ENCODE measurements at places on chromosomes 7 and 10.

DNA sequence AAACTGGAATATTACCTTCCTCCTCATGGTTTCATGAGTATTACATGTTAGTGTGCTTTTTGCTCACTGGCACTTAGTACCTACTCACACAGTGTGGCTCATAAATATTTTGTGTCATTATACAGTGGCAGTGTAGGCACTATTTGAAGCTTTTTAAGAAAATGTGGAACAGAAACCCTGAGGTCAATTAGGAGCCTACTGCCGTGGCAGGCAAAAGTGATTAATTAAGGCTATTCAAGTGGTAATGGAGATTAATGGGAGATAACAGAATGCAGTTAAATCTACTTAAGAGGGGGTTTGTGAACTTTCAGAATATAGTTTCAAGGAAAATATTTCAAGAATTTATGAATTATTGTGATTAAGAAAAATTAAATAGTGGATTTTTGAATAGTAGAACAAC is 277.6 kb downstream of the HGF start:
- DNase-seq, result no peak

- no peak for DNase-seq
Measured at GRCh38 chr10:97057491-97058235, 128.1 kb downstream of the SLIT1 start.

DNA sequence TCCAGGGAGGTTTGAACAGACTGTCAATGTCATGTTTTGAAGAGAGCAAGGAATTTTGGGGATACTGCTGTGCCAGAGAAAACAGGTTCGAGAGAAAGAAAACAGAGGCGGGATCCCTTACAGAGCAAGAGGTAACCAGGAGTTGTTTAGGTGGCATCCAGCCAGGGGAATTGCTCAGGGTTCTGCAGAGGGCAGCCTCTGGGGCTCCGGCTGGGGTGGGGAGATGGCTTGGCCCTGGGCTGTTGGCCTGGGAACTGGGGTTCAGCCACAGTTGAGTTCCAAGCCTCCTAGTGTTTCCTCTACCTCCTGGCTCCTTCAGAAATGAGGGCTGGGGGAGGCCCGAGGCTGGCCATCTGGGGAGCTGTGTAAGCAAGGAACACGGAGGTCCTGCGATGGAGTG is 68.0 kb downstream of the CAMK1D start:
- peak; percentile 19 for DNase-seq

DNA sequence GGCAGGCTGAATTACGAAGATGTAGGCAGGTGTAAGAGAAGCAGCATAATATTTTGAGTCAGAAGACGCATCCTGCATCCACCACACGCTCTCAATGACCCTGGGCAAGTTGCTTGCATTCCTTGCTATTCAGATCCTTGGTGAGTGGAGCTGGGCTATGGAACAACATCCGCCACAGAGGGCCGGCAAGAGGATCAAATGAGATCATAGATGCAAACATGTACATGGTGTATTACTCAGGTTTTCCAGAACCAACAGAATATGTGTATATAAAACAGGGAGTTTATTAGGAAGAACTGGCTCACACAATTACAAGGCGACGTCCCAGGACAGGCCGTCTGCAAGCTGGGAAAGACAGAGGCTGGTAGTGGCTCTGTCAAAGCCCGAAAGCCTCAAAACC is 51.5 kb downstream of the ADAM12 start:
- no peak for DNase-seq

- peak; percentile 70 for DNase-seq
Measured at GRCh38 chr10:70518695-70519094, 40.1 kb downstream of the PALD1 start.

DNA sequence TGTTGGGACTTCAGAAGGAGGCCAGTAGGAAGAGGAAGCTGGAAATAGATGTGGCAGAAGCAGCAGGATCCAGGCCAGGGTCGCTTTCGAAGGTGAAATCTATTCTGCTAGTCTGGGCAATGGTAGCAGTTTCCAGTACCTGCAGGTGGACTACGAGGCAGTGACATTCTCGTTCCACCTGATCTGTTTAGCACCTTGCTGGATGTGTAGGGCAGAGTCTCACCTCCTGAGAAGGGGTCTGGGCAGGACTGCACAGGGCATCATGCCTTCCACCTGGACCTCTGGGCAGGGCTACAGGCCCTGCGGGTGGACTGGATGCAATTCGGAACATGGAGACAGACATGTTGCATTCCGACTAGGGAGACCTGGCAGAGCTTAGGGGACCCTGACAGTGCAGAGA is 254.8 kb upstream of the ZNF32 start:
- no peak for DNase-seq

- no peak for DNase-seq
Measured at GRCh38 chr10:27695088-27695487, 50.5 kb downstream of the MKX start.

GRCh38 chr7:77181734-77182133 is 17.9 kb downstream of the FGL2 start:
- DNase-seq, result no peak

GRCh38 chr10:118751265-118751664 is 3.5 kb downstream of the CACUL1 start:
- DNase-seq, result no peak

DNA sequence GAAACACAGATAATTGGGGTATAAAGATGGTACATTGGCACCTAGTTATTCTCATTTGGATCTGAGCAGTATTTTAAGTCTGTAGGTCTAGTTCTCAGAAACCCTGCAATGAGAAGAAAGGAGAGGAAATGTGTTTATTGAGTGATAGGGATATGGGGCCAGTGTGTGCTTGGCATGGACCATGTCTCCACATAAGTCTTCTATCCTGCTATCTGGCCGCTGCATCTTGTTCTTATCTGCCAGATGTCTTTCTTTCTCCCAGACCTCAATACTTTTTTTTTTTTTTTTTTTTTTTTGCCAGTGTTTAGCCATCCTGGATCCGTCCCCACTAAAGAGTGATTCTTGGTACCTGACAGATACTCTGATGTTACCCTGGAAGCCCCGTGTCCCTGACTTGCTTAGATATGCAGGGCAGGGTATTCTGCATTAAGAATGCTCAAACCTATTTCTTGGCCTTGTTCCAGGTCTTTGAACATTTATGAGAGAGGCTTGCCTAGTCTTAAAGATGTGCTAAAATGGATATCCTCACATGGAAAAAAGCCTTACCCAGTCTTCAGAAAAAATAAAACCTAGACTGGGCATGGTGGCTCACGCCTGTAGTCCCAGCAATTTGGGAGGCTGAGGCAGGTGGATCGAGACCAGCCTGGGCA is 10.0 kb downstream of the MTURN start:
- DNase-seq, result no peak

- DNase-seq, result no peak
Measured at GRCh38 chr7:114934086-114934485, 12.2 kb downstream of the MDFIC start.

DNA sequence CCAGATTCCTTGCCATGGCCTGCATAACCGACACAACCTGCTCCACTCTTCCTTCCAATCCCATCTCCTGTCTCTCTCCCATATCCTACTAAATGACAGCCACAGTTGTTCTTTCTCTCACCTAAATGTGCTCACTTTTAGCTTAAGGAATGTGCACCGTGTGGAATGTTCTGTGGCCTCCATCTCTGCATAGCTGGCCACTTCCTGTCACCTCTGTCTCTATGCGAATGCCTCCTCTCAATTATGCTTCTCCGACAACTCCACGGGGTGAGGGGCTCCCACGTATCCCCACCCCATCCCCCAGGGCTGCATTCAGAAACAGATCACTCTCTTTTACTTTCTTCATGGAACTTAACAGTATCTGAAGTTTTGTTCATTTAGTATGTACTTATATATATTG is 110.7 kb downstream of the RAB18 start:
- no peak for DNase-seq

DNA sequence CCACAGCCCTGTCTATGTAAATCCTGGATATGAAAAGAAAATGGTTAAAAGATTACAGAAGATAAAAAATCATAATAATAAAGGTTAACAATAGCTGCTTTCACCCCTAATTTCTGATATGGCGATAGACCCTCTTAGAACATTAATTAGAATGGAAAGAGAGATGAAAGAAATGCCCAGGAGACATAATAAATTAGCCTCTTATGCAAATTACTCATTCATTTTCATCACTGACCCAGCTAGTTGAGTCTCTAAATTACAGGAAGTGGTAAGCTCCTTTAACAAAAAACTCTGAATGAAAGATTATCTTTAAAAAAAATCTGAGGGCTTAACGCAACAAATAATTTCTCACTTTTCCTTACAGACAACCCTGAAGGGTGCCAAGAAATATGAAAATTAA is 12.4 kb downstream of the GFRA1 start:
- DNase-seq, result no peak

DNA sequence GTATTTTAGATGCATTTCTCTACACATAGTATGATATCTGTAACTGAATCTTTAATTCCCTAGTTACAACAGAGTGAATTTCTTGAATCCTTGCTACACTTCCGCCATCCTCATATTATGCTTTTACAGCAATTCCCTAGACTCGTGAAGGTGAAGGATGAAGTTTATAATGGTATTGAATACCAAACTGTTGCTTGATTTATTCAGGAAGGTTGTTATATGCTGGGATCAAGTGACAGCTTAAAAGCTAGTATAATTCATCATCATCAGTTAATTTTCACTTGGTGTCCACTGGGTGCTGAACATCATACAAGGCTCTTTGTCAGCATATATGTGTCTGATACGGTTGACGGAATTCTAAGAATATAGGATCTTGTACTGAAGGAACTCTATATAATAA is 47.2 kb downstream of the MDFIC start:
- DNase-seq, result no peak

DNA sequence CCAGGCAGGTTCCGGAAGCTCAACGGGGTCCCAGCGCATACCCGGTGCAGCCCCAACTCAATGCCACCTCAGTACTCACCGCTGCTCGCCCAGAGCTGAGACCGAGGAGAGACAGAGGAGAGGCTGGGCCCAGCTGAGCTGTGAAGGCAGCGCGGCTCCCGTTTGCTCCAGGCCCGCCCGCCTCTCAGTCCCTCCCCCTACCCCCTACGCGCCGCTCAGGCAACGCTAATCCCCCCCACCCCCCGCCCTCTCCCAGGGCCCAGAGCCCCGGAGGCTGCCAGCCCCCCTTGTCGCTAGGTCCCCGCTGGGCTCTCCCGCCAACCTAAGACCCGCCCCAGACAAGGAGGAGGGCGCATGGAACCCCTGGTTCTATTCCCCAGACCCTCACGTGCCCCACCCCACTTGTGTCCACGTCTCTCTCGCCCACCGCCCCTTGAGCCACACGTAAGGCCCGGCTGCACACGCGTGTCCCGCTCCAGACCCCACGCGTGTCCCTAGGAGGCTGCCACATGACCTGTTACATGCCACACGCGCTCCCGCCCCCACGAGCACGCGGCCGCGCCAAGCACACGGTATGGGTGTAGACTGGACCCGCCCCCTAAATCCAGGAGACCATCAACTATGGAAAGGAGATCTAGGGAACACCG is at the start of gene PSD:
Gene PSD, minus strand, starts transcription at position 164 of the 647 bp plus-strand sequence. CDS start 1,747 bp downstream, outside the sequence.
- no peak for DNase-seq

- no peak for DNase-seq
Measured at GRCh38 chr7:1105189-1105588, 17.3 kb downstream of the GPER1 start.

- no peak for DNase-seq
Measured at GRCh38 chr10:5942474-5942873, 34.9 kb downstream of the IL15RA start.
